Kidney tubule cell (primary cell): ENCODE measurements at places on chromosomes 4 and X.

- DNase-seq = no peak
Observed at GRCh38 chrX:29992083-29992482, 223.3 kb upstream of the MAGEB2 start.

GRCh38 chr4:134862116-134862515 is 660.5 kb upstream of the PABPC4L start:
- no peak for DNase-seq

GRCh38 chr4:98641376-98641775 is 17.0 kb downstream of the TSPAN5 start:
- no peak for DNase-seq

- no peak for DNase-seq
Observed at GRCh38 chr4:24978291-24979075, 52.3 kb downstream of the LGI2 start.

DNA sequence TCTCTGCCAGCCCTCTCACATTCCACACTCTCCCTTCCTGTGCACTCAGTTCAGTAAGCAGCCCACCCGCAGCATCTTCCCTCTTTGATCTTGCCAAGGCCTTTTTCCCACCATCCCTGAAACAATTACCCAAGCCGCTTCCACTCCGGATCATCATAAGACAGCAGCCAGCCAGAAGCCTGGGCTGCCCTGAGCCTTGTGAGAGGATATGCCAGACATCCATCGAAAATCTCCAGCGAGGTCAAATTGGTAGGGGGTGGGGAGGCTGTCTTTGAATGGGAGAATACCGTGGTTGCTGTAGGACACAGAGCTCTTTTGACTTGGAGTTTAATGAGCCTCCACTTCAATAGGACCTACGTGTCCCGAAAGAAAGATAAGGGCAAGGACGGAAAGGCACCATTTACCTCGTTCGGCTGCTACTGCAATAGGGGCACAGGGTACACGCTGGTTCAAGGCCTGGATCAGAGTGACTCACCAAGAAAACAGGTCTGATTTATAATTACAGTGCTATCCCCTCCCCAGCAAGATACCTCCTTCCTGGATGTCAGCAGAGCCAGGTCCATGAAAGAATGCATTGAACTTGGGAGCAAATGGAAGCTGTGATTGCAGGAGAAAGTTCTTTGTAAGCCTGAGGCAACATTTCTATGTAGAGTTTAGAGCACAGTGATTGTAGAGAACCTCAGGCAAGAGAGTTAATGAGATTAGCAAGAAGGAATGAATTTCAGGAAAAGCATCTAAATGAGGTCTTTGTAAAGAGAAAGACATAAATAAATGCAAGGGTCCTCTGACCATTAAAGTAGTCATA is 39.5 kb downstream of the AMOT start:
- DNase-seq = no peak

DNA sequence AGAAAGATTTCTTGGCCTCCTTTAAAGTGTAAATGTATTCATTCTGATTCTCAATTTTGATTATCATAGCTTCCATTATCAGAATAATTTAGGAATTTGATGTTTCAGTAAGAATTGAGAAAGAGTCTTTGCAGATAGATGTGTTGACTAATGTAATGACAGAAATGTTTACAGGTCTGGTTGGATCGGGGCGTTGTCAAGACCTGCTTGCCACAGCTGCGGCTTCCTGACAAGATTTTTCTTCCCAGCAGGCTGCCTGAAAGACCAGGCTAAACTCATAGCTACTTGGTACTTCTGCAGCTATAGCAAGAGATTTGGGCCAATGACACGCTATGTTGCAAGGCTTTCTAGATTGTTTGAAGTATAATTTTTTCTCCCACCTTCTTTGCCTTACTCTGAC is 91.5 kb upstream of the ANKRD50 start:
- DNase-seq = no peak

DNA sequence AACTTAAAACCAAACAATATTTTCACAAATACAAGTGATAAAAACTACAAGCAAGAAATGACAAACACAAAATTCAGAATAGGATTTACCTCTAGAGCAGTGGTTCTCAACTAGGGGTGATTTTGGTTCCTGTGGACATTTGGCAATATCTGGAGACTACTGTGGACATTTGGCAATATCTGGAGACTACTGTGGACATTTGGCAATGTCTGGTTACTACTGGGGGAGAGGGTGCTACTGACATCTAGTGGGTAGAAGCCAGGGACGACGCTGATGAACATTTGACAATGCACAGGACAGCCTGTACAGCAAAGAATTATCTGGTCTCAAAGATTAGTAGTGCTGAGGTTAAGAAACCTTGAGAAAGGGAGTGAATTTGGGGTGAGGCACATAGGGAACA is 169.8 kb downstream of the CLCN4 start:
- peak; percentile 29 for DNase-seq

DNA sequence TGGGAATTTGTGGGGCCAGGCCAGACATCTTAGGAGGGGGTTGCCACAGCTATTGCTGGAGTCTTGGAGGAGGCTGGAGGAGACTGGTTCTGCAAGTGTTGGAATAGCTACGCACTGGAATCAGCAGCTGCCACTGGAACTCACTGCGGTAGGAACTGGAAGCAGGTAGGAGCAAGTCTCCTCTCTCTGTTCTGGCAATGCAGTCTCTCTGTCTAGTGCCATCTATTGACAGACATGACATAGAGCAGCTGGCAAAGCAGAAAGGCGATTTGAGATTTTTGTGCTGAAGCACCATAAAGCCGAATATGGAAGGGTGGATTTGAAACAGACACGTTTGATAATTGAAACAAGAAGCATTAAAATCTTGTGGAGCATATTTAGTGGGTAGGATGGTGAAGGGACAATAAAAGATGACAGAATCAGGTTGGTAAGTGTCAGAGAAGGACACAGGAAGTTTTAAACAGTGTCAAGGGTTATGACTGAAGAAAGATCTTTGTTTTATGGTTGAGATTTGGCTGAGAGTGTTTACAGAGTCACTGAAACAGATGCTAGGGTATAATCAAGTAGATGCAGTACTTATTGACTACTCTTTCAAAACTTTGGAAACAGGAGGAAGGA is 23.5 kb upstream of the SYNPO2 start:
- DNase-seq = peak; percentile 72
